Purkinje cell (primary cell): ENCODE measurements at places on chromosomes 2 and 18. TPM values are rescaled to one million over a fixed set of nuclear protein-coding genes. Genes with fewer than 3 reads are reported as not detected.

Gene LRP2
- 0.03 TPM in 2 replicates for polyA plus RNA-seq

Gene CETN1
- not detected in 2 replicates for polyA plus RNA-seq

Gene ADGRF3
- polyA plus RNA-seq, result not detected in 2 replicates

Gene RAD51AP2
- polyA plus RNA-seq, result 0.46 TPM in 1 of 2 replicates, not detected in the other

Gene CLEC4F
- polyA plus RNA-seq, result not detected in 2 replicates

Gene DES
- not detected in 2 replicates for polyA plus RNA-seq

Gene GATA6
- polyA plus RNA-seq, result not detected in 2 replicates

Gene NPHP1
- 6.0 and 13.1 TPM in 2 replicates for polyA plus RNA-seq

Gene ELAC1
- polyA plus RNA-seq, result 2.6 and 7.6 TPM in 2 replicates

Gene HJURP
- not detected in 2 replicates for polyA plus RNA-seq

Gene TMEM163
- polyA plus RNA-seq, result 1.6 and 3.3 TPM in 2 replicates

Gene HOXD8
- polyA plus RNA-seq, result not detected in 2 replicates

Gene SLC5A7
- not detected in 2 replicates for polyA plus RNA-seq

Gene CACNB4
- polyA plus RNA-seq, result 169 and 194 TPM in 2 replicates

Gene AGAP1
- polyA plus RNA-seq, result 9.6 and 10.4 TPM in 2 replicates

Gene IL1A
- not detected in 2 replicates for polyA plus RNA-seq

Gene SDC1
- 3.1 and 9.0 TPM in 2 replicates for polyA plus RNA-seq

Gene CHST10
- 3.4 and 4.4 TPM in 2 replicates for polyA plus RNA-seq

Gene CTIF
- polyA plus RNA-seq, result 4.4 and 6.5 TPM in 2 replicates

Gene NT5DC4
- 0.18 TPM in 1 of 2 replicates, not detected in the other for polyA plus RNA-seq

Gene SCYGR4
- not detected in 2 replicates for polyA plus RNA-seq

Gene CYS1
- 0.22 and 1.0 TPM in 2 replicates for polyA plus RNA-seq

Gene DSEL
- polyA plus RNA-seq, result 1.7 and 1.9 TPM in 2 replicates

Gene GBX2
- 0.52 TPM in 1 of 2 replicates, not detected in the other for polyA plus RNA-seq

Gene PKDCC
- 4.9 TPM in 1 of 2 replicates, not detected in the other for polyA plus RNA-seq
